ENCODE measurements at places on chromosomes 2 and 18. TPM values are rescaled to one million over a fixed set of nuclear protein-coding genes. Genes with fewer than 3 reads are reported as not detected.

PSMA8 gene
- total RNA-seq = not detected

PAX8 gene
- not detected for total RNA-seq

DNA sequence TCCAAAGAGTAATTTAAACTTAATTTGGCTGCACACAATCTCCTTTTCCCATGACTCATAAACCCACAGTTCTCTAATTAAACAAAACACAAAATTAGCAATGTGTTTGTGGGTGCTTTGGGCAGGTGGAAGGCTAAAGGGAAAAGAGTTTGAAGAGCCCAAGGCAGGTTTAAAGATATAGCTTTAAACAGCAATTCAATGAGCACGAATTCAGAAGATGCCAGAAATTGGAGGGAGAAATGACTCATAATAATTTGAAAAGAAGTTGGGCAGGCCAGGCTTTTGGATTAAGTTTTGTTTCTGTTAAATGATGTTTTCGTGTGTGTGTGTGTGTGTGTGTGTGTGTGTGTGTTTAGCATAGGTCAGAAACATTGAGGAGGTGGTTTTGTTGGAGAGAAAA lies 594.8 kb upstream of the ZEB2 start:
- no peak for DNase-seq
- no peaks in the 10 kb centered on the region for H3K4me1 ChIP-seq
- H3K27me3 ChIP-seq = no peaks in the 10 kb centered on the region
- H3K4me3 ChIP-seq = no peak overlapping the region
- H3K36me3 ChIP-seq = no peaks in the 10 kb centered on the region

DNA sequence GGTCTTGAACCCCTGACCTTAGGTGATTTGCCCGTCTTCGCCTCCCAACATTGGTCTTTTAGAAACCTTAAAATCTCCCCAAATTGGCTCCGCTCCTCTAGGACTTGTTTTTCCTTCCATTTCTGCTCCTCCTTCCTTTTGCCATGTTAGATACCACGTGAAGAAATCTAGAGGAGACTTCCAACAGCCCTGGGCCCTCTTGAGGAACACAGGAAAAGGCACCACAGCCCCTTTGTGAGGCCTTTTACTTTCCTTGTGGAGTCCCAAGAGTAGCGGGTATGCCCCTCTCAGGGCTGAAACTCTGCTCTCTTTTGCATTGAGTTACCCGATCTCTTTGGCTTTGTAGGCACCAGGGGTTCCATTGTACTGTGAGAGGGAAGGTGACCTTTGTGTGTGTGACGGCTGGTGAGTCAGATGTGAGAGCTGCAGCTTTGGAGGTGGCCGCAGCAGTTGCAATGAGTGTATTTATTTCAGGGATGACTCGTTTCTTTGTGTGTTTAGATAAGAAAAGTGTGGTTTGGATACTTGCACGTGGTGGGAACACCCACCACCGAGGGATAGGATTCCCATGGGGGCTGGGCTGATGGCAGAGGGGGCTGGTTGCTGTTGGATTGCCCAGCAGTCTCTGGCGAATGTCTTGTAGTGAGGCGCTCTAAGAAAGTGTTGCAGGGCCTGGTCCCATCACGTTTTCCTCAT lies 218.4 kb upstream of the HS6ST1 start:
- H3K27ac ChIP-seq = peak overlapping the region; percentile 24
- H3K36me3 ChIP-seq = no peaks in the 10 kb centered on the region
- H3K4me1 ChIP-seq = peaks cover 3% of the 10 kb centered on the region

DNA sequence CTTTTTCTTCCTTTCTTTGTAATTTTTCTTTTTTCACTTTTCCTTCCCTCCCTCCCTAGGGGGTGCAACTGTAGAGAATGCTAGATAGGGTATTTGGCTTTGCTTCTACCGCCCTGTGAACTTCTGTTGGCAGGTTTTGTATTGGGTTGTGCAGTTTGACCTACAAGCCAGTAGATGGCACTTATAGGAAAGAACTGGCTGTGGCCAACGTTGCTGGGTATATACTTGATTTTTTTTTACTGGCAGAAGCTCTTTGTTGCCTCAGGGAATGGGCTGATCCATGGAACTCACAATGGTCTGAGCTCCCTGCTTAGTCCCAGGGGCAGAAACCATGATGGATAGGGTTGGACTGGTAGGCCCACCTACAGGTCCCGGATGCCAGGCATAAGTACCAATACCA lies 1019.5 kb upstream of the LRRTM1 start:
- H3K4me3 ChIP-seq = no peak overlapping the region
- H3K36me3 ChIP-seq = no peaks in the 10 kb centered on the region
- H3K27me3 ChIP-seq = no peaks in the 10 kb centered on the region
- DNase-seq = no peak
